CD4-positive, alpha-beta T cell (primary cell): ENCODE measurements at places on chromosomes 3 and 15.
A peak's percentile ranks its signal among the peaks of the same experiment; 100 is the strongest.

DNA sequence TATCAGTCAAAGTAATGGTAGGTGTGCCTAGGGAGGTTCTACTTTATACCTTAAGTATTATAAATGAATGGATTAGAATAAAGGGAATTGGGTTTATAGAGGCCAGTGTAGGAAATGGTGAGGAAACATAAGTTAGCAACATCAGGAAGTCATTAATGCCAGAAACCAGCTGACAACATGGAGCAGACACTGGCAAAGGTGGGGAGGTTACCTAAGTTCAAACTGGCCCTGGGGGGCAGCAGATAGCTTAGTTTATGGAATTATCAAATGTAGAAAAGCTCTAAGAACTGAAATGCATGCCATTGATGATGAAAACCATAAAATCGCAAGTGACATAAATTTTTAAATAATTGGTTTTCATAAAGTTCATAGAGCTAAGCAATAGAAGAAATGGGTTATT, 498.6 kb downstream of the NAALADL2 start:
- H3K27ac ChIP-seq = no peak overlapping the region
- H3K36me3 ChIP-seq = no peaks in the 10 kb centered on the region
- no peak overlapping the region for H3K4me3 ChIP-seq
- no peaks in the 10 kb centered on the region for H3K27me3 ChIP-seq

- no peak overlapping the region for H3K4me3 ChIP-seq
- H3K4me1 ChIP-seq = peaks cover 10% of the 10 kb centered on the region
- no peaks in the 10 kb centered on the region for H3K27me3 ChIP-seq
- H3K36me3 ChIP-seq = no peaks in the 10 kb centered on the region
- no peak for DNase-seq
Observed at GRCh38 chr3:105781871-105782270, 86.9 kb downstream of the CBLB start.

DNA sequence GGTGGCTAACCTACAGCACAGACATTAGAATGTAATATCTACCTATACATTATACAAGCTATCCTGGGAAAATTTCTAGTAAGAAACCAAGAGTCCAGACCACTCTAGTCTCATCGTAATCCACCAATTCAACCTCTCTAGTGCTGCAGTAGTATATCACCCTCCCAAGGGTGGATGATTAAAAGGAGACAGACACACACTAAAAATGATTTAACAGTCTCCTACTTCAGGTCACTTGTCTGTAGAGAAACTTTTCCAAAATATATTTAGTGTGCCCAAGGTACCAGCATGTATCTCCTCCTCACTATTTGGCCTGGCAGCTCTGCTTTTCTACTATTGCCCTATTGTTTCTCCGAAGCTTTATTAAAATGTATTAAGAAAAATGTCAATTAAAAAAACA, 45.0 kb downstream of the ZBTB20 start:
- no peak overlapping the region for H3K27ac ChIP-seq
- H3K4me1 ChIP-seq = peaks cover 2% of the 10 kb centered on the region
- peaks cover 2% of the 10 kb centered on the region for H3K36me3 ChIP-seq
- no peak for DNase-seq
- no peaks in the 10 kb centered on the region for H3K27me3 ChIP-seq

GRCh38 chr3:51392355-51393133, 1.5 kb downstream of the RBM15B start:
- DNase-seq = no peak
- H3K4me3 ChIP-seq = peak overlapping the region; percentile 63
- H3K27me3 ChIP-seq = no peaks in the 10 kb centered on the region
- H3K36me3 ChIP-seq = peaks cover 74% of the 10 kb centered on the region
- peak overlapping the region; percentile 59 for H3K27ac ChIP-seq
- H3K4me1 ChIP-seq = peaks cover 89% of the 10 kb centered on the region

DNA sequence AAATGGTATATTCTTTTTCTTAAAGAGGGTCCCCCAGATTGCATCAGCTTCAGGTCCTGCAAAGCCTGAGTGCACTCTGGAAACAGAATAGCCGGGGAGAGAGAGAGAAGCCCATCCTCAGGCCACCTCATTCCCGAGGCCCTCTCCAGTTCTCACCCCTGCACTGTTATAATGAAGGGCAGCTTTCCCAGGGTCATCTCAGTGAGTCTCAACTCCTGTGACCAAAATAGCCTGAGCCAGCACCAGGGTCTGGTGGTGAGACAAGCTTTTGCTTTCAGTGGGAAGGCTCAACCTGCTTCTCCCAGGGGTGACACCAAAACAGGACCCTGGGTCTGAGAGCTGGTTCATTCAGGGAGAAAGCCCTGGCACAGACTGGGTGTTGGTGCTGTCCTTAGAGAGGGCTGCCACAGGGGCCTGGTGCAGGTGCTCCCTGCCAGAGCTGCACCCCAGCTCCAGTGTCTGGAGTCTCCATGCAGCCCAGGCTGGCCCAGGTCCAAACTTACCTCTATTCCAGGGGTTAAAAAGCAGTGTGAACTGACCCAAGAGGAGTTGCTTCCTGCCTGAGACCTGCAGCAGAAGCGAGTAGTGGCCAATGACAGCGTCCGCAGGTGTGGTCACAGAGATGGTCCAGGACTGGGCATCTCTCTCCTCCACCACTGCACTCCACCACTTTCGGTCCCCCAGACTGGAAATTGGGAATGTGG, 6.1 kb downstream of the EPB42 start:
- peaks cover 2% of the 10 kb centered on the region for H3K27me3 ChIP-seq
- DNase-seq = no peak
- no peak overlapping the region for H3K27ac ChIP-seq
- H3K4me3 ChIP-seq = no peak overlapping the region
- no peaks in the 10 kb centered on the region for H3K4me1 ChIP-seq

DNA sequence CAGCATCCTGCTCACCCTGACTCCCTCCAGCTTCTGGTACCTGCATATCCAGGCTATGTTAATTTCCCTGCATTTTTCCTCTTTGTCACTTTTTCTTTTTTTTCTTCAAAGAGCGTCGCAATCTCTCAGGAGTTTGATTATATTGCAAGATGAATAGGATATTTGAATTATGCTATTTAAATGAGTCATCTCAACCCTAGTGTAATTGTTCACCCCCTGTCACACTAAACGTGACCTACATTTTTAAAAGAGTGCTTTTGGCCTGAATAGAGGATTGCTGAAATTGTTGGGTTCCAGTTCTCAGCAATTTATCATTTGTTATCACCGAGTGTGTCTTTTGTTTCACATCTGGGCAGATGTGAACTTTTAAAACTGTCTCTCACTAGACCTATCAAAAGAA, 294.7 kb downstream of the SOX2 start:
- DNase-seq = no peak
- H3K4me3 ChIP-seq = no peak overlapping the region
- H3K27me3 ChIP-seq = no peaks in the 10 kb centered on the region
- no peak overlapping the region for H3K27ac ChIP-seq
- no peaks in the 10 kb centered on the region for H3K36me3 ChIP-seq

DNA sequence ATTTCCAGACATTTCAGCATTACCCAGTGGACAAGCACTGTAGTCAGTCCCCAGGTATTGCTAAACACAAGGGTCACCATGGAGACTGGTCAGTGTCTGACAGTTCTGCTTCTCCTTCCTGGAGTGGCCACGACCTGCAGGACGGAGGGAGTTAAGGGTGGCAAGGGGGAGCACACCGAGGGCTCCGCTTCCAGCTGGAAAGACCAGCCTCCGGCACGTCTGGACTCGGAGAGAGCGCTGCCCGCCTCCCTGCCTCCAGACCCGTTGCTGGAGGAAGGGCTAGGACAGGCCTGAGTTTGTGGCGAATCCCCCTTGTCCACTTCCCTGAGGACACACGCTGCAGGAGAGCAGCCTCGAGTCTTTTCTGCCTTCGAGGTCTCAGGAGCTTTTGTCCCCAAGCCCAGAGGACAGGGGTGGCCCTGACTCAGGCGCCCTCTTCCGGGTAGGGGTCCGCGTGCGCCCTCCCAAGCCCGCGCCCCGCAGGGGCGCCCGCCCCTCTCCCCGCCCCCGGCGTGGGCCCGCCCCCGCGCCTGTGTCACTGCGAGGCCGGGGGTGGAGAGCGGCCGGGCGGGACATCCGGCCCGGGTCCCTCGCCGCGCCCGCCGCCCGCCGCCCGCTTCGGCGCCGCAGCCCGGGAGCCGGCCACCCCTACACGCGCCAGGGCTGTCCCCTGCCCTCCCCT, at the start of gene CHST14:
Gene CHST14 (plus strand): TSS at position 562 of the 682 bp plus-strand sequence. CDS start 230 bp downstream, outside the sequence.
- H3K27ac ChIP-seq = peak within 1 kb of the TSS; percentile 65
- H3K4me3 ChIP-seq = peak within 1 kb of the TSS; percentile 83
- peaks cover 18% of the 10 kb centered on the region for H3K36me3 ChIP-seq
- peaks cover 43% of the 10 kb centered on the region for H3K4me1 ChIP-seq
- peak; percentile 55 for DNase-seq

- peaks cover 40% of the 10 kb centered on the region for H3K4me1 ChIP-seq
- H3K36me3 ChIP-seq = peaks cover 2% of the 10 kb centered on the region
- DNase-seq = no peak
Observed at GRCh38 chr3:10140996-10141546, 507 bp upstream of the VHL start.

DNA sequence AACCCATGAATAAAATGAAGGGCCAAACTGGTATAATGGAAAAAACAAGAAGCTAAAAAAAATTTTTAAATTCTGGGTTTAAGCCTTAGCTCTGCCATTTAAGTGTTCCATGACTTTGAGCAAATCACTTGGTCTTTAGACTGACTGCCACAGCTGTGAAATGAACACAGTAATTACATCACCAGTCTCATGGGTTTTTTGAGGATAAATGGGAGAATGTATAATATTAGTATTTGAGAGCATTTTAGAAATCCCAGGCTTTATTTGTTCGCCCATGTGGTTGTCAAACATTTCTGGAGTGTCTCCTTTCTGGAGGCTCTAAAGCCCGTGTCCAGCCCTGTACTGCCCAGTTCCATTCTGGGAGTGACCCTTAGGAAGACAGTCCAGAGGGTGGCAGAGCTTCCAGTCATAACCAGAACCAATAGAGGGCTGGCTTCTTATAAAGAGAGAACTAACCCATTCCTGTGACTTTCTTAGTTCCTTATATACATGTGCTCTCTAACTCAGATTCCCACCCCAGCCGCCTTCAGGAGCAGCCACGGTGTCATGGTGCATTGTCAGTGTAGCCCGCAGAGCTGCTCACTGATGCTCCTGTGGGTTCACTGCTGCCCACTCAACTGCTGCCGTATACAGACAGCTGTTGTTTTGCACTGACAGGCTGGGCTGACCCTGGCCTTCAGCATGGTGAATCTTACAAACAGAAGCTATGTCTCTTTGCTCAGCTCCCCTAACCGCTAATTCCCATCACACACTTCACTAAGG, 44.7 kb downstream of the BOC start:
- DNase-seq = no peak
- no peaks in the 10 kb centered on the region for H3K27me3 ChIP-seq
- H3K27ac ChIP-seq = no peak overlapping the region
- no peaks in the 10 kb centered on the region for H3K36me3 ChIP-seq
- no peaks in the 10 kb centered on the region for H3K4me1 ChIP-seq

- H3K27ac ChIP-seq = no peak overlapping the region
- H3K27me3 ChIP-seq = no peaks in the 10 kb centered on the region
- peaks cover 11% of the 10 kb centered on the region for H3K36me3 ChIP-seq
- no peak for DNase-seq
Observed at GRCh38 chr15:65913631-65914199, 44.4 kb downstream of the RAB11A start.

- no peaks in the 10 kb centered on the region for H3K27me3 ChIP-seq
- no peak overlapping the region for H3K27ac ChIP-seq
- DNase-seq = no peak
- peaks cover 2% of the 10 kb centered on the region for H3K4me1 ChIP-seq
Observed at GRCh38 chr3:31880482-31881078, 100.5 kb downstream of the OSBPL10 start.

DNA sequence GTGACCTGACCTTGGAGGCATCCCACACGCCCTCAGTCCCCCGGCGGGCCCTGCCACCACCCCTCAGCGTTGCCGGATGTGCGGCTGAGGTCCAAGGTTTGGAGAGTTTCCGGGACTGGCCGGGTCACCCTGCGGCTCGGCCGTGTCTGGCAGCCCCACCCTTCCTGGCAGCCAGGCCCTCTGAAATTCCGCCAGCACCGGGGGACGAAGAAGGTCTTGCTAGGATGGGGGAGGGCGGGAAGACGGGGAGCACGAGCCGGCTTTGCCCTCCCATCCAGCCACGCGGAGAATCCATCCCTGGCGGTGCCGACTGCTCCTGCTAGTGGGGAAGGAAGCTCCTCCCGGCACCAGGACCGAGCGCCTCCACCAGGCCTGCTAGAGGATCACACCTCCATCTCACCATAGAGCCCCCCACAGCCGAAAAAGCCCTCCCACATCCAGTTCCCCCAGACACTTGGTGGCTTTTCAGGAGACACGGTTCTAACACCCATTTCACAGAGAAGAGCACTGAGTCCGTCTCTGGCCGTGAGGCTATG, 81.5 kb downstream of the CPN2 start:
- no peaks in the 10 kb centered on the region for H3K27me3 ChIP-seq
- no peak overlapping the region for H3K4me3 ChIP-seq
- H3K4me1 ChIP-seq = peaks cover 7% of the 10 kb centered on the region
- no peak for DNase-seq
- H3K36me3 ChIP-seq = no peaks in the 10 kb centered on the region
- H3K27ac ChIP-seq = no peak overlapping the region
